ENCODE measurements at places on chromosomes 16 and 17.

DNA sequence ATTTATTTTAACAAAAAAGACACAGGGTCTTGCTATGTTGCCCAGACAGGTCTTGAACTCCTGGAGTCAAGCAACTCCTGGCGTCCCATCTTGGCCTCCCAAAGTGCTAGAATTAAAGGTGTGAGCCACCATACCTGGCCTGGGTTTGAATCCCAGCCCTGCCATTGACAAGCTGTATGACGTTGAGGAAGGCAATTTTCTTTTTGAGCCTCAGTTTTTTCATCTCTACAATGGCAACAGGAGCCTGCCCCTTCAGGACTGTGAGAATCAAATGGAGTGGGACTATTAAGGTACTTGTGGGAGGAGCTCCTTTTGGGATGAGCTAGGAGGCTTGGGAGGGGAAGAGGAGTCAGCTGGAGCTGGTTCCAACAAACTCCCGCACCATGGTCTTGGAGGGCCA lies 6.2 kb downstream of the RARA start:
- DNase-seq, result no peak

- no peak for DNase-seq
Observed at GRCh38 chr16:73064212-73064993, 16.5 kb upstream of the ZFHX3 start.

- no peak for DNase-seq
Observed at GRCh38 chr17:34721326-34721725, 141.9 kb downstream of the TMEM132E start.

DNA sequence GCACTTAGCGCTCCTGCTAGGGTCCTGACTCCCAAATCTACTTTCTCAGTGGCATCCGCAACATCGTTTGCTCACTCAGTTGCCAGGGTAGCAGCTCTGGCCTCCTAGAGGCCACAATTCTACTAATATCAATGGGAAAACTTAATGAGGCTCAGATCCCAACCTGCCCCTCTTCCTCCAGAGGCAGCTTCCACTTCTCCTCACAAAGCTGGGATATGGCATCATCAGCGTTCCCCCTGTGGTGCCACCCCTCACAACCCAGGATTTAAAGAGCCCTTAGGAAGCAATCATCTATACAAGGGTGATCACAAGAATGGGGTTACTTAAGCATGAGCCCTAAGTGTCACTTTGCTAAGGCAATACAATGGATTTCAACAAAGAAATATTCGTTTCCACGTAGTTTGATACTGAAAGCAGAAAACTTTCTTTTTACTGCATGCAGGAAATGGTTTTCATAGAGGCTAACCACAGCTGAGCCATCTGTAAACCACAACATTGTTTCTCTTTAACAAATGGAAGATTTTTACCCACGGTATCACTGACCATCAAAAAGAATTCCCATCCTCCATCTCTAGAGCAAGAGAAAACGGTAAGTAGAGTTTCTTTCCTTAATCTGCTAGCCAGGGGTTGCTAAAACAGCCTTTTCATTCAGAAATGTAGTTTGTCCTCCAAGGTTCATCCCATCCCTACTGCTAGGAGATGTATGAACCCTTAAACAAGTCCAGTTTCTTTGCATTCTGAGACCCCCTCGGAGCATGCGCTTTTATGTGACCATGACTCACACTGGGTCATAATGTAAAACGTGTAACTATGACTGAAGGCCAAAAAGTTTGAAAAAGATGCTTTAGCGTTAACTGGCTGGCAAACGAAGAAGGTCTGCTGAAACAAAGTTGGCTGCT lies 68.3 kb upstream of the BCAR1 start:
- no peak for DNase-seq

DNA sequence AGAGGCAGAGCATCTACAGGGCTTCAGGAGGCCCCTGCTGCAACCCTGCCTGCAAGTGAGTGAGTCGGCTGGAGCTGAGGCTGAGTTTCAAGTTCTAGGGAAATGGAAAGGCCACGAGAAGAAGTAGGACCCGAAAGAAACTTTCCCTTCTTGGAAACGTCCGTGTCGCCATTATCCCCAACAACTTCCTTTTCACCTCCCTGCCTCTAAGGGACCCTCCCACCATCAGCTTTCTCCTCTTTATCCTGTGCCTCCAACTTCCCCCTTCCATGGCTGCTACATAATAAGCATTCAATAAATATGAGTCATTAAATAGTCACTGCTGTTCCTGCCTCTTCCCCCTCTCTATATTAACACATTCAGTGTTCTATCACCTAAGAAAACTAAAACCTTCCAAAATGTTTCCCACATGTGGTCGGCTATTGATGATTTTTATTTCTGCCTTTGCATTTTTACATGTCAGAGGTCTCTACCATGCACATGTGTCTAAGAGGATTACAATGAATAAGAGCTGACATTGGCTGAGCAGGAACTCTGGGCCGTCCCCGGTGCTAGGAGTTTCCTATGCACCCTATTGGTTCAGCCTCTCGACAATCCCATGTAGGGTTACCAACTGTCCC lies 115.9 kb upstream of the TNRC6C start:
- DNase-seq, result no peak

DNA sequence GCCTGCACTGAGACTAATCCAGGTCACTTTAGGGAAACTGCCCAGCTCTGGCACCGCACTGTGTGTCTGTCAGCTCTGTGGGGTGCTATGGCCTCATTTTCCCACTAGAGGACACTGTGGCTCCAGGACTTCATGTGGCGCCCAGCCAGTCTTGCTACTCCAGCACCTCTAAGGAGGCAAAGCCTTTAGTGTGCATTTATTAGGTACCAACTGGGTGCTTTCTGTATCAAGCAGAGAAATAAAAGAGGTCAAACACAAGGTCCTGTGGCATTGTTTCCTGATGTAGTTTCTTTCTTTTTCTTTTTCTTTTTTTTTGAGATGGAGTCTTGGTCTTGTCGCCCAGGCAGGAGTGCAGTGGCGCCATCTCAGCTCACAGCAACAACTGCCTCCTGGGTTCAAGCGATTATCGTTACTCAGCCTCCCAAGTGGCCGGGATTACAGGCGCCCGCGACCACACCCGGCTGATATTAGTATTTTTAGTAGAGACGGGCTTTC lies 12.5 kb upstream of the RHBDL3 start:
- peak; percentile 84 for DNase-seq

GRCh38 chr17:74200112-74200511 lies 3.4 kb upstream of the RPL38 start:
- DNase-seq, result no peak

- DNase-seq, result no peak
Observed at GRCh38 chr17:7927596-7927995, 2.1 kb downstream of the KCNAB3 start.

- DNase-seq, result no peak
Observed at GRCh38 chr17:19392303-19392702, 5.3 kb upstream of the MFAP4 start.

DNA sequence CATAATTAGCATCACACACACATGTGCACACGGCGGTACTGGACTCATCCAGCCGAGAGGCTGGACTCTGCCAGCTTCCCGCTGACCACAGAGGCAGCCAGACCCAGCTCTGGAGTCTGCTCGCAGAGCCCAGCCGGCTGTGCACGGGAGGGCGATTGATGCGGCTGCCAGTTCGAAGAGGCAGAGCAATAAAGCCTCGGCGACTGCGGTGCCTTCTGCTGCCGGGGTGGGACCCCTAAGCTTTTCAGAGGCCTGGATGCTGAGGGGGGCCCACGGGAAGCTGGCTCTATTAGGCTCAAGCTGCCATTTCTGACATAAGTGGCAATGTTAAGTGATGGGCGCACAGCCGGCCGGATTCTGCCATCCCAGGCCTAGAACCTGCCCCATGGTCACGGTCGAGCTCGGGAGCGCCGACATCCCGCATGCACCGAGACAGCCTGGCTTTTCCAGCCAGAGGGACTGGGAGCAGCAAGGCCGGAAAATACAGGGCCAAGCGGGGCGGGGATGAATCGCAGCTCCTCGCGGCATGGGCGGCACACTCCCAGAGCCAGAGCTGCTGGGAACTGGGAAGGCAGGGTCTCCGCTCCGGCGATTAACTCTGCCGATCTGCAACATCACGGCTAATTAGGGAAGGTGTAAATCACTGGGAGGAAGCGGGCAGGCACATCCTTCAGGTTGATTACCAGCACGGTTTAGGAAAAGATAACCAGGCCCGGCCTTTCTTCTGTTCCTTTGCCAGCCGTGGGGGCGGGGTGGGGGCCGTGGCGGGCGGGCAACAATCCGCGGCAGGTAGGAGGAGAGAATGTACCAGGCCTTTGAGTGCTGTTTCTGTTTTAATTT lies 57.7 kb downstream of the TBC1D16 start:
- DNase-seq, result no peak

- no peak for DNase-seq
Observed at GRCh38 chr16:79089735-79090284, 510.7 kb downstream of the MAF start.

DNA sequence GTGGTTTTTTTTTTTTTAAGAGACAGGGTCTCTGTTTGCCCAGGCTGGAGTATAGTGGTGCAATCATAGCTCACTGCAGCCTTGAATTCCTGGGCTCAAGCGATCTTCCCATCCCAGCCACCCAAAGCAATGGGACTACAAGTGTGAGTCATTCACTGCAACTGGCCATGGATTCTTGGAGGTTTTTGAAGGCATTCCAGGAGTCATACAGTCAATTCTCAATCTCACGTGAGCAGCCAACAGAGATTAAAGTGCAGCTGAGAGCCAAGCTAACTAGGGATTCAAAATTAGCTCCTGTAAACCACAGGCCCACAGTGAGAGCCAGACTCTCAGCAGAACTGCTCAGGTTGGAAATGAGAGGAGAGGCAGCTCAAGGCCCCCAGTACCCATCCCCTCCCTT lies 30.2 kb downstream of the XPO6 start:
- peak; percentile 2 for DNase-seq

GRCh38 chr16:16037970-16038369 lies 88.6 kb downstream of the ABCC1 start:
- DNase-seq, result no peak

GRCh38 chr17:73010414-73010813 lies 82.1 kb downstream of the SLC39A11 start:
- peak; percentile 18 for DNase-seq

DNA sequence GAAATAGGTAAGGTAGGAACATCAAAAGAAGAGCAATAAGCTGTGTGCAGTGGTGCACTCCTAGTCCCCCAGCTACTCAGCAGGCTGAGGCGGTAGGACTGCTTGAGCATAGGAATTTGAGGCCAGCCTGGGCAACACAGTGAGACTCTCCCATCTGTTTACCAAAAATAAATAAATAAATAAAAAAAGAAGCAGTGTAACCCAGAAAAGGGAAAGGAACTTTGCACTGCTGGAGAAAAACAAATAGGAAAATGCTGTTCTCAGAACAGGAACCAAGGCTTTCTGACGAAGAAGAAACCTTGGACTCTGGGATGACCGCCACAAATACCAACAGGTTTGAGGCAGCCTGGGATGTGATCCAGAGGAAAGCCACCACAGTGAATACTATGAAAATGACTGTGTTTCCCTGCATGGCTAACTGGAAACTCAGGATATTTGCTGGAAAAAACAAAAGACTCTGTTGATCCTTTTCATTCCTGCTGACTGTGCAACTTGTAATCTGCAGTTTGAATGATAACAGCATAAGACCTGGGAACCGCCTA lies 41.2 kb downstream of the TTC19 start:
- no peak for DNase-seq

DNA sequence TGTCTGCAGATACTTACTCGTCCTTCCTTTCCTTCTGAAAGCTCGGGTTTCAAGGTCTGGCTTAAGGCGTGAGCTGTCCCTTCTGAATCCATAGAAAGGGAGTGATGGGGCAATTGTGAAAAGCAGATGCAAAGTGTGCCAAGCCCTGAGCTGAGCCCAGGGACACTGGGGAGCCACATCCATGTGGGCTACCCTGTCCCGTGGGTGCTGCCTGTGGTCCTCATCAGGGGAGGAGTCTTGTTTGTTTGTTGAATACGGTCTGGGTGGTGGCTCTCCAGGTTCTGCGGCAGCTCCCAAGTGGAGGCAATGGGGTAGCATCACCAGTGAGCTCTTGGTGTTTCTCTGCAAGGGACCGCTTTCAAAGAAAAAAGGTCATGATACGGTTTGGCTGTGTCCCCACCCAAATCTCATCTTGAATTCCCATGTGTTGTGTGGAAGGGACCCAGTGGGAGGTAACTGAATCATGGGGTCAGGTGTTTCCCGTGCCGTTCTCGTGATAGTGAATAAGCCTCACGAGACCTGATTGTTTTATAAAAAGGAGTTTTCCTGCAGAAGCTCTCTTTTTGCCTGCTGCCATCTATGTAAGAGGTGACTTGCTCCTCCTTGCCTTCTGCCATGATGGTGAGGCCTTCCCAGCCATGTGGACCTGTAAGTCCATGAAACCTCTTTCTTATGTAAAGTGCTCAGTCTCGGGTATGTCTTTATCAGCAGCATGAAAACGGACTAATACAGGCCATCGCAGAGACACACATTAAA lies 1.0 kb upstream of the ALG1 start:
- DNase-seq, result no peak

GRCh38 chr17:2203818-2204217 lies 99.8 kb downstream of the SMG6 start:
- DNase-seq, result no peak

GRCh38 chr17:15388356-15389041 lies 47.1 kb upstream of the TEKT3 start:
- no peak for DNase-seq

GRCh38 chr17:81350320-81350890 lies 44.9 kb upstream of the BAHCC1 start:
- DNase-seq, result no peak

DNA sequence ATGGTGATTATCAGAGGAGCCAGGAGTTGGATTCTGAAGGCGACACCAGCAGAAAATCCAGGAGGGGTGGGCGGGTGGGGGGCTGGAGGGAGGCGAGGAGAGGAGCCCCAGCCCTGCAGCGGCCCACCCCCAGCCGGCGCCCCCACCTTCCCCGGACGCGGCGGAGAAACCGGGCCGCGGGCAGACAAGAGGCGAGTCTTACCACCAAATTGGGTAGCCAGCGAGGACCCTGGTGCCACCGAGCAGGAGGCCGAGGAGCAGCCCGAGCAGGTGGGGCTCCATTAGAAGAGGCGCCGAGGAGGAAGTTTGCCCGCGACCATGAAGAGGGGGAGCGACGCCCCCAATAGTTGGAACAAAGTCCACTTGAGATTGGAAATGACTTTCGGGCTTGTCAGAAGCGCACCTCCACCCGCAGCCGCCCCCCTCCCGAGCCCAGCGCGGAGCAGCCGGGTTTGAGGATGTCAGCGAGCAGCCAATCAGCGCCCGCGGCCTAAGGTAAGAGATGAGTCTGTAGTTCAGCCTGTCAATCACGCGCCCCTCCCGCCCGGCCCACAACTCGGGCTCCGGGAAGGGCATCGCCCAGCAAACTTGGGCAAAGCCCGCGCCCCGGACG lies at the start of gene WNT3:
TSS of gene WNT3 (minus strand) at position 377 of the 613 bp plus-strand sequence. CDS start at position 282, 95 bp downstream.
- peak; percentile 84 for DNase-seq

DNA sequence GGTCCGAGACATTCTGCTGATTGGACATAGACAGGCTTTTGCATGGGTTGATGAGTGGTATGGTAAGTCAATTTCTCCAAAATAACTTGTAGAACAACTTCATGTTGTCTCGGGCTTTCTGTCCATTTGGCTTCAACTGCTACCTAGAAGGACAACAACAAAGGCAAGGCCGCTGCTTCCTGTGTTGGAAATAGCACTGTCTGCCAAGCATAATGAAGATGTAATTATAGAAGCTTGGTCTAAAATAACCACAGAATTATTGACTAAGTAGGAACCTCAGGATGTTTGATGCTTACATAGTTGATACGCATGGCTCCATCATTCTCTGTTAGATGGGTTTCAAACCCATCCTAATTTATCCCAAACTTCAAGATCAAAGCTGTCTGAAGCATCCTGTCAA lies 42.3 kb upstream of the NOL11 start:
- DNase-seq, result no peak

Measured in DMS53 (cell line).